Non-pigmented ciliary epithelial cell (primary cell): ENCODE measurements at places on chromosomes 6 and 20.

DNA sequence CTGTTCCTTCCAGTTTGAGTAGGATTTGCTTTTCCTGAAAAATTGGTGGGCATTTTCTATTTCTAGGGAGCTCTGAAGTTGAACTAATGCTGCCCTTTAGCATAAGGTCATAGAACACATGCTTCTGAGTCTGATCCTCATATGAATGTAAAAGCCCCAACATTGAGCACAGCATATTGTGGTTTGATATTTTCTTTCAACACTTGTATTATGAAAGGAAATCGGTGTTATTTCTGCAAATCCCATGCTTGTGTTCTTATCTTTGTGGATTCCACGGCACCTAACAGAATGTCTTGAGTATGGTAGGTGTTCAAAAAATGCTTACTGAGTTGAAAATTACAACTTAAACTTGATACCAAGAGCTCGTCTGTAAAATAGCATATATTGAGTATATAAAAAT lies 85.8 kb downstream of the TRMT11 start:
- DNase-seq = no peak

GRCh38 chr20:49610691-49611538 lies 43.0 kb upstream of the PTGIS start:
- no peak for DNase-seq

DNA sequence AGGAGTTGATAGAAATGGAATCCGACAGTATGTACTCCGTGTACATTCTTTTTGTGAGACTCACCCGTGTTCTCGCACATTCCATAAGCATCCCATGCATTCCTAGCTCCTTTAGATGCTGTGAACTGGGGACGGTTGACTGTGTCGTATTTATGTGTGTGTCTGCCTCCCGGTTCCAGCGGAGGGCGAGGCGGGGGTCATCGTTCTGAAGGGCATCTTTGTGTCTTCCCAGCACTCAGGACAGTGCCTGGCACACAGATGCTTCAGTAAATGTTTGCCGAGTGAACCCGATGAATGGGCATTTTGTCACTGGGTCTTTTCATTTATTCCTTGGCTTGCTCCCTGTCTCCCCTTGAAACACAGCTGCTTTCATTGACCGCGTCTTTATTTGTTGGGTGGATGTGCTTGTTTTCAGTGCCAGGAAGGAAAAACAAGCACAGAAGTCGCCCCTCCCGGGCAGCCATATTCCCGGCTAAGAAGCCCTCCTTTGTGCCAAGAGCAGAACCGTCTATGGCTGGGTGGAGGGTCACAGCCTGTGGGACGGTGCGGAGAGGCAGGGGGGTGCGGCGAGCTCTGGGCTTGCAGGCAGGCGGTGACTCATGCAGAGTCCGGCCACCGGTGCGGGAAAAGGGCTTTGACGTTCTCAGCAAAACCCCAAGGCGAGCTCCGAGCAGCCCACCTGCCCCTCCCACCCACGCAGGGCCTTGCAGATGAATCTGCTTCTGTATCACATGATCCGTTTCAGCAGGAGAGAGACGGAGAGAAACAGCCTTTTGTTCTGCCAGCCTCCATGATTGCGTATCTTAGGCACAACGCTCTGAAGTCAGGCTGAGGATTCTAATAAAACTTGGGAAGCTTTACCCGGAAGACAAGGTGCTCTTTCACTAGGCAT lies 11.2 kb upstream of the PSMG4 start:
- DNase-seq = peak; percentile 96

- no peak for DNase-seq
Observed at GRCh38 chr20:17662333-17663039, 19.6 kb downstream of the RRBP1 start.
